ENCODE measurements at places on chromosomes 13 and 19. TPM values are rescaled to one million over a fixed set of nuclear protein-coding genes. Genes with fewer than 3 reads are reported as not detected.

Gene UBE2L5
- total RNA-seq = not detected

Gene GRIK5
- total RNA-seq = 0.58 TPM

Gene DCT
- 0.16 TPM for total RNA-seq

Gene MAP4K1
- total RNA-seq = 169 TPM

Gene AP2S1
- total RNA-seq = 112 TPM

Gene BRCA2
- 29.9 TPM for total RNA-seq

Gene DIS3
- 64.3 TPM for total RNA-seq

Gene ZNF813
- total RNA-seq = 8.3 TPM
